ENCODE measurements at places on chromosomes 13 and 19.

- no peak for DNase-seq
Observed at GRCh38 chr19:49106648-49107135, 7.5 kb upstream of the LIN7B start.

DNA sequence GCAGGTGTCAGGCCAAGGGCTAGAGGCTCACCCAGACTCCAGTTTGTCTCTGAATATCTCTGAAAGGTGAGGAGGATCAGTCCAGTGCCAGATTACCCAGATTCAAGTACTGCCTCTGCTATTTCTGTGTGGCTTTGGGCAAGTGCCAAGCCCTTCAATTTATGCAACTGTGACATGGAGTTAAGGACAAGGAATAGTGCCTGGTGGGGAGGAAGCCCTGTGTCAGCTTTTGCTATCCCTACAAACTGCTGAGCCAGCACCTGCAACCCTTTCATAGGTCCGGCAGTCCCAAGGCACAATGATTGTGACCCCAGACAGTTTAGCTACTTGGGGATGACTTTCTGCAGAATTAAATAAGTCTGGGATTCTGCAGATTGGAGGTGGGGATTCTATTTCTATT, 123.0 kb downstream of the KL start:
- no peak for DNase-seq

DNA sequence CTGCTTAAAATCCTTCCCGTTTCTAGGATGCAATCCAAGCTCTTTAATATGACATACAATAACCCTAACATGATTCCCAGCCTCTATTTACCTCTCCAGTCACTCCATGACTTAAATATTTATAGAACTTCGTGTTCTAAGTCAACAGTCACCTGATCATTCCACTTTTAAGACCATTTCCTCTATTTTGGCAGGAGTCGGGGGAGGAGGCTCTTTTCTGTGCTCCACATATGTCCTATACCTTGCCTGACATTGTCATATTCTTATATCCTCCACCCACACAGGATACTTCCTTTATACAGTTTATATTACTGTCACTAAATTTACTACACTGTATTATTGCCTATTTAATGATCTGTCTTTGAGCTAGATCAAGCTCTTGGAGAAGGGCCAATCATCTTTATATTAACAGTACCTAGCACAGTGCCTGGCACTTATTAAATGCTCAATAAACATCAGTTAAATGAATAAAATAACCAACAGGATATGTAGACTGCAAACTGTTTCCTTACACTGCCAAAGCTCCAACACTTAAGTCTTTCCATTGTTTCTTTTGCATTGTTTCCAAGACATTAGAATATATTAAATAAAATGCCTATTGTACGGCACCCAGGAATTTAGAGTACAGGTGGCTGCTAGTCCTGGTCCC, 2.7 kb downstream of the ARGLU1 start:
- DNase-seq, result no peak

DNA sequence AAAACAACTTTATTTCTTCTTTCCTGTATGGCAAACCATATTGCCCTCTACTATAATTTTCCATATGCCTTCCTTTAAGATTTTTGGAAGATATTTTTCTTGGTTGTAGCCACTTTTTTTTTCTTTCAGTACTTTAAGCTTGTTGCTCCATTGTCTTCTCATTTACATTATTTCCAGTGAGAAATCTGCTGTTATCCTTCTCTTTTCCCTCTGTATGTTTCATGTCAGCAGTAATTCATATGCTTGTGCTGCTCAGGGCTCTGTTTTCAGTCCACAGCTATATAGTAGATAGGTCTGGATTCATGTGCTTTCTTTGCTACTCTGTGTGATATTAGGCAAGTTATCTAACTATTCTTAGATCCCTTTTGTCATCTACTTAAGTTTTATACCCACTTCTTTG, 267.6 kb downstream of the OXGR1 start:
- DNase-seq, result no peak

- DNase-seq, result no peak
Observed at GRCh38 chr19:10418235-10418484, 2.2 kb upstream of the PDE4A start.

- no peak for DNase-seq
Observed at GRCh38 chr19:18100710-18101109, 3.1 kb downstream of the MAST3 start.

DNA sequence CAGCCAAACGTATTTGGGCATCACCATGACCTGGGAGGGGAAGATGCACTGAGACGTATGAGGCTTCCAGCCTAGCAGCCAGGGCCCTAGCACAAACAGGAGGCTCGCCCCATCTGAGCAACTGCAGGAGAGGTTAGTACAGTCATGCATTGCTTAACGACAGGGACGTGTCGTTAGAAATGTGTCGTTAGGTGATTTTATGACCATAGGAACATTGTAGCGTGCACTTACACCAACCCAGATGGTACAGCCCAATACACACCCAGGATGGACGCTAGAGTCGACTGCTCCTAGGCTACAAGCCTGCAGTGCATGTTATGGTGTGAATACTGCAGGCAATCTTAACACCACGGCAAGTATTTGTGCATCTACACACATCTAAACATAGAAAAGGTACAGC, 9.3 kb downstream of the CD177 start:
- no peak for DNase-seq

DNA sequence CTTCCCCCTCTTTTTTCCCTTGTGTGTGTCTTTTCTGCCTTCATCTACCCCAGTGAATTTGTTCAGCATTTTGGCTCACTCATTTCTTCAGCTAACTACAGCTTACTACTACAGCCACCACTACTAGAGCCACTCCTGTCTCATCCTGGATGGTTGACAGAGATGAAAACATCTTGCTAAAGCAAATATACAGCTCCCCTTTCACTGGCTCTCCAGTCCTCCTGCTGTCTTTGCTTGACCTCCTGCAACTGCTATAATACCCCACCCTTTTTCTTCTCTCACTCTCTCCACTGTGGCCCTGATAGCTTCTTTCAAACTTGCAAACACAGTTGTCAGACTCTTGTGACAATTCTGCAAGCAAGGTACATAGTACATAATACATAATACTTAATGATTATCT, 523.6 kb downstream of the DCT start:
- DNase-seq, result no peak

- peak; percentile 81 for DNase-seq
Observed at GRCh38 chr19:4183967-4184717, 1.7 kb downstream of the ANKRD24 start.

DNA sequence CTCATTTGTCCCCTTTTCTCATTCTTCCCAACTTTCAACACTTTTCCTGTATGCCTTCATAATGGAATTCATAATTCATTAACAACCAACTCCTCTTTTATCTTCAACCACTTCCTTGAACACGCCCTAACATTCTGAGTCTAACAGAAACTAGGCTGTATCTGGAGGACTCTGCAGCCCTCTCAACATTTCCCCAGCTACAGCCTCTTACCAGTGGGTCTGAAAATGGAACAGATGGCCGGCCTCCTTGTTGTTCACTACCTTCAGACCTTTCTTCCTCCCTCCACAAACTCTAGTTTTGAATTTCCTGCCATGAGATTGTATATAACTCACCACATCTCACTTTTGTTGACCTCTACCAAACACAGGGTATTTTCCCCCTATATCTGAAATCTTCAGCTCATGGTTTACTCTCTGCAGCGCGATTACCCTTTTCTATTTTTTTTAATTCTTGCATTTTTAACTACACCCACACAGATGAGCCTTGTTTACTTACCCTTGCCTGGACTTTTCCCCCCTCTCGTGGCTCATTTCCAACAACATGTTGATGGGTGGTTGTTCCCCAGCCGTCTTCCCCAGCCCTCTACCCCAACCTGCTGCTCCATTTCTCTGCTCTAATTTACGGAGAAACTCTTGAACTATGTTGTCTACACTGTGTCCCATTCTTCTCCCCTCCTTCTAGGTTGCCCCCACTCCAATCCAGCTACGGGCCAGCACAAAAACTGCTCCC, 846 bp downstream of the ZNF790 start:
- DNase-seq, result no peak
